Activated T-cell treated with anti-CD3 and anti-CD28 coated beads for 48 hours (primary cell): ENCODE measurements at places on chromosomes 4 and X.

DNA sequence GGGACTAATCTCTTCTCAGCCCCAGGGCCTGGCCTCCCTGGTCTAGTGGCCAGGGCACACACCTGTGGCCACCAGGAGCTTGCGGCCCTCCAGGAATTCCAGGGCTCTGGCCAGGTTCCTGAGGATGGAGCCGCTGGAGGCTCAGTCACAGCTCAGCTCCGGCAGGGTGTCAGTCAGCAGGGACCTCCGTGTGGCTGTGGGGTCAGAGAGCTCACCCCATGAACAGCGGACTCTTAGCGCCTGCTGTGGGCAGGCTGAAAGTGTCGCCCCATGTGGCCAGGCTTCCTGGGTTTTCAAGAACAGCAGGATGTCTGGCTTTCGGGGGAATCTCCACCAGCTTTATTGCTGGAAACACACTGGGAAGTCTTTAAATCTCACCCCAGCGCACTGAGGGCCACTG is 19.3 kb upstream of the SH3TC1 start:
- DNase-seq = no peak

DNA sequence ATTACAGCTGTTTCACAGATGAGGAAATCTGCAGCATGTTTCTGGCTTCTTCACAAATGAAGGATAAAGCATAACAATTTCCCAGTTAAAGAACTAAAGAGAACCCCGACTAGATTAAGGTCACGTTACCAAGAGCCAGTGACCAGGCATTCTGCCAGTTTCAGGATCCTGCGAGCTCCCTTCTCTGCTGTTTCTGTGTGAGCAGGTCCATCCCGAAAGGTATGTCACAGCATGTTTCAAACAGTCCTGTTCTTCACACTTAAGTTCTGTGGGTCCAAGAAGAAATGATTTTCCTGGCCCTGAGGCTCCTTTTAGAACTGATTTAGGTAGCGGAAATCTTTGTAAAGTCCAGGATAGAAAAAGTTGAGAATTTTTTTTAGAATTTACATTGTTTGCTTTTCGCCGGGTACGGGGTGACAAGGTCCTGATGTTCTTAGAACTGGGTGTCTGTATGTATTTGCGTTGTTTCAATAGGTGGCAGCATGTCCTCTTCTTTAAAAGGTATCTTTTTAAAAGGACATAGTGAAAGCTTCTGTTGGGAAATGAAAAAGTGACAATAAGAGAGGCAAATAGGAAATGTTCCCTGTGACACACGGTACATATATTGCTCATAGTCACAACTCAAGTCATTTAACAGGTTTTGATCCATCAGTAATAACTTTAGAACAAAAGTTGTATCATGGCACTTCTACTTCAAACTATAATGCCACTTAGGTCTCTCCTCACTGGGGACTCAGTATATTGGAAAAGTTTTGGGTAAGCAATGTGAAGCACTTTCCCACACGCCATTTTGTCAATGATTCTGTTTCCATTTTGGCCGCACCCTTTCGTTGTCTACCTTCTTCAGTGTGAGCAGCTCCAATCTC is 18.4 kb downstream of the IL21 start:
- no peak for DNase-seq

GRCh38 chrX:136157187-136157586 is 9.9 kb downstream of the FHL1 start:
- DNase-seq = no peak

GRCh38 chrX:23389196-23389792 is 54.6 kb downstream of the PTCHD1 start:
- DNase-seq = no peak

DNA sequence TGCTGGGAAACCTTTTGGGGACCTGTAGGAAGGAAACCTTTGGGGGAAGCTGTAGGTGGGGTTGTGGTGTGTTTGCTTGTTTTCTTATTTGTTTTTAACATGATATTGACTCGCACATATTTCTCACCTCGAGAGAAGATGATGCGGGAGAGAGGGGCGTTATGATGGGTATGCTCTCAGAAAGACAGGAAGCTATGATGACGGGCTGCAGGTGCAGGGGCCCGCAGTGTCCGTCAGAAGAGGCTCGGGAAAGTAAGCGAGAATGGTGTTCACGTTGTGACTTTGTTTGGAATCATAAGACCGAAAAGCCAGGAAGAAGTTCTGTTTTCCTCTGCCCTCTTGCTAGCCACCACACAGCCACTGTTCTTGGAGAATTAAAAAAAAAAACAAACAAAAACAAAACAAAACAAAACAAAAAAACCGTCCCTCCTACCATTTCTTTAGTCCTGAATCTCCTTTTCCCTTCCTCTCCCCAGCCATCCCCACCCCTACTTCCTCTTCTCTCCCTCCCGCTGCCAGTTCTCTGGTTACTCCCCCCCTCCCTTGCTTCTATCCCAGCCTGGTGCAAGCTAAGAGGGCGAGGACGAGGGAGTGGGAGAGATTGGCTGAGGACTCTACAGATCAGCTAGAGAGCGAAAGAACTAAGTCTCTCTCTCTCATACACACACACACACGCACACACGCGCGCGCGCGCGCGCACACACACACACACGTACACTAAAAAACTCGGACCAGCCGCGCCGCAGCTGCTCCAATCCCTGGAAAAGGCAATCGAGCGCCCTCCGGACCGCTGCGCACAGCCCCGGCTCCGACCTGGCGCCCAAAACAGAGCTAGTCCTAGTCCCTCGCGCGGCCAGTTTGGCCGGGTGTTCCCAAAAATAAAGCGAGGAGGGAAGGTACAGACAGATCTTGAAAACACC is at the start of gene BMP3:
BMP3 (plus strand) TSS at position 648 of the 920 bp plus-strand sequence. CDS start 577 bp downstream, outside the sequence.
- DNase-seq = peak; percentile 0

GRCh38 chr4:2284934-2285612 is 23.2 kb upstream of the MXD4 start:
- DNase-seq = no peak

- DNase-seq = no peak
These were observed 13.3 kb upstream of the PITX2 start for GRCh38 chr4:110636171-110636679.

DNA sequence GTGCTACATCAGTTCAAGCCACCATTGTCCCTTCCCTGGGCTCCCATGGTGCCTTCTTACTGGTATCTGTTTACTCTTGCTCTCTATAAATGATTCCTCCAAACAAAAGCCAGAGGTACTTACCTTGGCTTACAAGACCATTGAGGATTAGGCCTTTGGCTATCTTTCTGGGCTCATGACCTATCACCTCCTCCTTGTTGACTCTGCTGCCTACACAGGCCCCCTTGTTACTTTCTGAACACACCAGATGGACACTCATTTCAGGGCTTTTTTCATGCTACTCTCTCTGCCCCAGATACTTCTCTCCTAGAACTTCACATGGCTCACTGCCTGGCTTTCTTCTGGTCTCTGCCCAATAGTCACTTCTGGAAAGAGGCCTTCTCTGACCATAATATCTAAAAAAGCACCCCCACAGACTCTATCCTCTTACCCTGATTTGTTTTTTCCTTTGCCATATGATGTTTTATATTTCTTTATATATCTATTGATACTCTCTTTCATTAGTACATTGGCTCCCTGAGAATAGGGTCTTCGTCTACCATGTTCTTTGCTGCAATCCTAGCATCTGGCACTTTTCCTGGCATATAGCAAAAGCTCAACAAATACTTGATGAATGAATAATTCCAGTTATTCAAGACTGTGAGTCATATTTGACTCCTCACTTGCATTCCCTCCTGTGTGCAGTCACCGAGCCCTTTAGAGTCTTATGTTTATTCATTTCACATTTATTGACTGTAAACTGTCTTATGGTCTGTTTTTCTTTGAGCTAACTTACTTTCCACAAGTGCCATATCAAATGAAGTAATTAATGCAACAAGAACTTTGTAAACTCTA is 27.1 kb upstream of the TAPT1 start:
- DNase-seq = no peak

DNA sequence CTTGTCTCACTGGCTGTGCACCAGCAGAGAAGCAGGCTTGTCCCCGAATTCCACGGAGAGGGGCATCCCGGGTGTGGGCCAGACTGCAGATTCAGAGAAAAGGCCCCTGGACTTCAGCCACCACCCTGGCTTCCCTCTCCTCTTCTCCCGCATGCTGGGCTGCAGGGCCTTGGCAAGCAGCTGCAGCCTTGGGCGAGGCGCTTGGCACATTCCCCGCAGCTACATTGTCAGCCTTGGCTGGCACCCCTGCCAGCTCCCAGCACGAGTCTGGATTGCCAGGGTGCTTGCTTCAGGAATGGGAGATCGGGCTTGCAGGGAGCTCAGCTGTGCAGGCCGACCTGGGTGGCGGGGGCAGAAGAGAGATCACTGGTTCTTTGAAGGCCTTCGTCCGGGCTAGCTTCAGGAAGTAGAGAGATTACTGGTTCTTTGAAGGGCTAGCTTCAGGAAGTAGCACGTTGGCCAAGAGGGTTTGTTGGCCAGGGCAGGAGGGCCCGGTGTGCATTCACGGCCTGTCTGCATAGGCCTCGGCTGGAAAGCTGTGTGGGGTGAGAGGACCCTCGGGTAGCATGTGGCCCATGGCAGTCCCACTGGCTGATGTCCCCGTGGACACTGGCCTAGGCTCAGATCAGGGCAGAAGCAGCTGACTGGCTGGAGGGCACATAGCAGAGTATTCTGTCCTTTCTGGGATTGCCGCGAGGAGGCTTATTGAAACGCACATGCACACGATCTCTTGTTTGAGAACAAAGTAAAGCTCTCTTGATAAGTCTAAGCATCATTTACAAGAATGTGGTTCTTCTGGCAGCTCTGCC is 2.7 kb downstream of the ABCD1 start:
- DNase-seq = no peak

GRCh38 chr4:72422416-72422815 is 146.6 kb downstream of the ADAMTS3 start:
- no peak for DNase-seq

DNA sequence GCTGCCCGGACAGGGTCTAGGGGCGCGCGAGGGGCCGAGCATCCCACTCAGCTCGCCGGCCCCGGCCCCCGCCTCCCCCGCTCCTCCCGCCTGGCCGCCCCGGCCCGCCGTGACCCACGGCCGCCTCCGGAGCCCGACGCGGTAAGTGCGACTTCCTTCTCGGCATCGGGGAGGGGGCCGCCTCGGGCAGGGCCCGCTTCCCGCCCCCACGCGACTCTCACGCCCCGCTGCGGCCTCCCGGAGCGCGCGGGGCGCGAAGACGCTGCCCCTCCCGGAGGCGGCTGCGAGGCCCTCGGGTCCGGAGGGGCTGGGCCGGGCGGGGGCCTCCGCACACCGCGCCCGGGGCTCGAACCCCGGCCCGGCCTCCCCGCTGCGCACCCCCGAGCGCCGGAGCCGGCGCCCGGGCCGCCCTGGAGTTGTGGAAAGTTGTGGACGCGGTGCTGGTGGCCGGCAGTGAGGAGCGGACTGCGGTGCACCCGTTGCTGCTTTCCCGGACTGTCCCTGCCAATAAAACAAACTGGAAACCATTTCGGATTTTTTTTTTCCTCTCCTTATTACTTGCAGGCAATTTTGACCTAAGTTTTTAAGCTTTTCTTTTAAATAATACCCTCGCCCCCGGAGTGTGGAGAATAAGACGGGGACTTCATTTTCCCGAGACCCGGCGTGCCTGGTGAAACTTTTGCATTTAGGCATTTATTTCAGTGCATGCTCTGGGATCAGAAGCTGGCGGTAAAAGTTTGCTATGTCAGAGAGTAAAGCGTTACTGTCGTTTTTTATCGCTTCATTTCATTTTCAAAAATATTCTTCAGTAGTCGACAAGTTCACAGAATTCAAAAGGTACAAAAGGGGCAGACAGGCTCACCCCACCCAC is 13.0 kb upstream of the TMEM156 start:
- peak; percentile 37 for DNase-seq

GRCh38 chrX:118872102-118872566 is 48.5 kb downstream of the ZCCHC12 start:
- no peak for DNase-seq

- DNase-seq = no peak
These were observed 15.3 kb upstream of the HMGB3 start for GRCh38 chrX:150967786-150968185.

GRCh38 chr4:100070868-100071267 is 119.4 kb downstream of the DDIT4L start:
- DNase-seq = no peak

- no peak for DNase-seq
These were observed 7.8 kb downstream of the CPEB2 start for GRCh38 chr4:15010038-15010585.

GRCh38 chr4:102352781-102353180 is 7.5 kb upstream of the SLC39A8 start:
- DNase-seq = no peak

DNA sequence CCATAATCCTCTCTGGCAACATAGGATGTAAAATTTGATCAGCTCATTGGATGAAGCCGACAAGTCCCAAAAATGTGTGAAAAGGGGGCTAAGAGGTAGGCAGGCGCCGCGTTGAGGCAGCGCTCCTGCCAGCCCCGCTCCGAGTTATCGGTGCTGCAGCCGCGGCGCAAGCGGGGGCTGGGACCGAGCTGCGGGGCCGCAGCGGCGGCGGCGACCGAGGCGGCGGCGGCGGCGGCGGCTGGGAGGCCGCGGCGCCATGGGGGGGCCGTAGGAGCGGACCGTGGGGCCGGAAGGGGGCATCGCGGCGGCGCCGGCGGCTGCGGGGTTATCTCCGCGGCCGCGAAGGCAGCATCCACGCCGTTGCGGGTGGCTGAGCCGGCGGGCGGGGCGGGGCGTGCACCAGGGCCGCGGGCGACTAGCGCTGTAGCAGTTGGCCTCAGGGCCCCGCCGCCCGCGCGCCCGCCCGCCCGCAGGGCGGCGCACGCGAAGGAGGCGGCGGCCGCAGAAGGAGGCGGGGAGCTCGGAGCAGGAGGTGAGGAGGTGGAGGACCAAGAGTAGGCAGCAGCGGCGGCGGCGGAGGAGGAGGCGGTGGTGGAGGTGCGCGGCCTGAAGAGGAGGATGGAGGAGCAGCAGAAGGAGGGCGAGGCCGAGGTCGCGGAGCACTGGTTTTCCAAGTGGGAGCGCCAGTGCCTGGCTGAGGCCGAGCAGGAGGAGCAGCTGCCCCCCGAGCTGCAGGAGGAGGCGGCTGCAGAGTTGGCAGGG is 126.0 kb upstream of the CXorf66 start:
- peak; percentile 3 for DNase-seq
